ENCODE measurements at places on chromosomes 3 and 15.

- DNase-seq: no peak
Observed at GRCh38 chr3:149468504-149469212, 5.8 kb upstream of the TM4SF4 start.

DNA sequence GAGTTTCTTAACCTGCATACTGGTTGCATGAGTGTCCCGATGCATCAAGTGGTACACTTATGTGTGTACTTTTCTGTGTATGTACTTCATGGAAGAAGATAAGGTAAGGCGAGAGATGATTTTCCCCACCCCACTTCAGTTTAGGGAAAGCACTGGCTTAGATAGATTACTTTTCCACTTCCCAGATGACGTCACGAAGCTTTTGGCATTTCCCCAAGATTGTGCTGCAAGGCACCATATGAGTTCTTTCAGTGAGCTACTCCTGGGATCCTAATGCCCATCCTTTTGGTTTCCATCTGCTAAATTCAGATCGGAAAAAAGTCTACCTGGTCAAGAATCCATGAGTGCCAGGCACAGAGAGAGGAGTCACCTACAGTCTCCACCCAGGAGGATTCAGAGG, 4.5 kb downstream of the IL17RB start:
- DNase-seq: no peak

DNA sequence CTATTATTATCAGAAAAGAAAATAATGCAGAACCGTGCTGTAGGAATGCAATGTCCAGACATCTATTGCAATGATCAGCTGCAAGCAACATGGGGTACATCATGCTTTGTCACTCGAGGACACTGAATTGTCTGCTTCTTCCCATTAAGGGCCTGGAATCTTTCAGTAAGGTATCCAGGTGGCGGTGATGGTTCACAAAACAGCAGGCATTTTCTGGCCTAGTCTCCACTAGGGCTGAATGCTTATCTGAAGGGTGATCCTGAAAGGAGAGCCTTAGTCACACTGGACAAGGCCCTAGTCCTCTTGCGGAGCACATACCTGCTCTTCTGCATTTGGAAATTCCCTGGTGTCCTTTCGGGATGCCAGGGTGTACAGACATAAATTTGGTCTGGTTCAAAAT, 21.2 kb downstream of the ITPR1 start:
- no peak for DNase-seq

GRCh38 chr3:43676441-43676840, 14.3 kb upstream of the ABHD5 start:
- DNase-seq: no peak

- no peak for DNase-seq
Observed at GRCh38 chr3:78848392-78849288, 919.2 kb downstream of the ROBO1 start.

GRCh38 chr3:40872258-40872920, 326.9 kb upstream of the CTNNB1 start:
- DNase-seq: no peak

DNA sequence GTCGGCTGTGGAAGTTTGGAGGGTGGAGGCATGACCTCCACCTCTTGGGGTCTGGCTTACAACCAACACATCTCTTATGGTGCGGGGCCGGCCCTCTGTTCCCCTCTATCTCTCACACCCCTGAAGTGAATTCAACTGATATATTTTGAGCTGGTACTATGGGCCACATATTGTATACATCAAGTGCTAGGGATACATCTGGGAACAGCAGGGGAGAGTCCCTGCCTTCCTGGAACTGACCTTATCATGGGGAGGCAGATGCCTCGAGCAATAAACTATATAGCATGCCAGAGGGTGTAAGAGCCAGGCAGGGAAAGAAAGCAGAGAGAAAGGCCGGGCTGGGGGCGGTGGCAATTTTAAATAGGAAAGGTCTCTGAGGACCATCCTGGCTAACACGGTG, 60.4 kb upstream of the TRPM1 start:
- DNase-seq: no peak

DNA sequence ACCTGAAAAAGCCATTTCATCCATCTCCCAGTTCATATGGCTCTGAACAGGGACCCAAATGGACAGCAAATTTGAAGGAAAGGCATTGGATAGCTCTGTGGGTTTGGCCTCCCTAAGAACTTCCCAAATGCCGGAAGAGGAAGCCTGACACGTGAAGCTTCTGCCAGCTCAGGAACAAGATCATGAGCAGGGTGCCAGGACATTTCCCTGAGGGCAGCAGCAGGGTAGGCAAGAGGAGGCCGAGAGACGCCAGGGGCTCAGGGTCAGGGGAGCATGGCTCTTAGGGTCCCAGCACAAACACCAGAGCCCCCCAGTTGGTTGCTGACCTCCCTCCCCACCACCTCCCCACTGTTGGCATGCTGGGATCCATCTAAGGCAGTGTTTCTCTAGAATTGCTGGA, 187.5 kb downstream of the MEGF11 start:
- DNase-seq: no peak

GRCh38 chr3:56813653-56813960, 11.9 kb upstream of the ARHGEF3 start:
- no peak for DNase-seq

DNA sequence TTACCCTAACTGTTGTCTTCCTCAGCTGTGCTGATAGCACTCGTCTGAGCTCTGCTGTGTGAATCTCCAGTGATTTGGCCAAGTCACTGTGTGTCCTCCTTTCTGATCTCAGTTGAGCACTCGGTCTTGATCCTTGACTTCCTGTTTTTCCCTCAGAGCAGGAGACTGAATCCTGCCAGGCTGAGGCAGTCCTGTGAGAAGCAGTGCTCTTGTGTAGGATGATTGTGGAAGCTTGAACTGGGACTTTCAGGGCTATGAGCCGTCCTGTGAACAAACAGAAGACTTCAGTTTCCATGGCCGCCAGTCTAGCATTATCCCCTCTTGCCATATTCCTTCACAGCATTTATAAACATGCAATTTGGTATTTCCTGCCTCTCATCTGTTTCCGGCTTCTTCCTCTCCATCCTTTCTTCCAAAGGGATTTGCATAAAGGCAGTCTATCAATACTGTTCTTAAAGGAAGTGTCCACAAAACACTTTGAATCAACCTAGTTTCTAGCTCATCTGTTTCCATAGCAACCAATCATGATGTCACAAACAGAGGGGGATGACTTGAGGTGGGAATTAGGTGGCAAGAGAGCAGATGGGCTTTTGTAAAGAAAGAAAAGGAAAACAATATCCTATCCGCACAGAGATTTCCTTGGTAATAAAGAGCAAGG, 237.2 kb downstream of the AGBL1 start:
- DNase-seq: no peak

- no peak for DNase-seq
Observed at GRCh38 chr3:7813365-7813764, 688.3 kb upstream of the LMCD1 start.

DNA sequence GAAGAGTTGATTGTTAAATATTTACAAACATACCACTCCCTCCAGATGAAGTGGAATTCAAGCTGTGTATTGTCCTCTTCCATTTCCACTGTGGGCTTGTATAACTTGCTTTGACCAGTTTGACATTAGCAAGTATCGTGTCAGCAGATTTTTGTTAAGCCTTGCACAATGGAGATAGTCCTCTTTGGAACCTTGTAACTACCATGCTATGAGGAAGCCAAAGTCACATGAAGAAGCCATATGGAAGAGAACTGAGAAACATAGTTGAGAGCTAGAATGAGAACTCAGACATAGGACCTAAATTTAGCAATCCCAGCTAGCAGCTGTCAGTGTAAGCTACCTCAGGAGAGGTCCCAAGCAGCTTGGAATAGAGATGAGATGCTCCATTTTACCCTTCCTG, 889.2 kb downstream of the PDCD6IP start:
- no peak for DNase-seq

DNA sequence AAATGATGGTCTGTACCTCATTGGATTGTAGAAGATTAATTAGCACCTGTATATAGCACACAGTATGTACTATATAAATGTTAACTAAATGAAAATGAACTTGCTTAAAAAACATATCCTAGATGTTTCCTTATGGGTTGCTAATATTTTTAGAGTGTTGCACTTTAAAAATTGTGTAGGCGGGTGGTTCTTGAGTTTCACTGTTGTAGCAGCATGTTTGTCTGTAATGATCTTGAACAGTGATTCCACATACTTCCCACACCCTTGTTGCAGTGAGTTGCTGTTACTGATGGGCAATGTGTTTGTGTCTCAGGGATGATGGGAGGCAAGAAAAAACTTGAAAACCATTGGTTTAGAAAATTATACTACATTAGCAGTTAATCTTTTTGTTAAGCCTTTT, 22.0 kb downstream of the USP3 start:
- no peak for DNase-seq

DNA sequence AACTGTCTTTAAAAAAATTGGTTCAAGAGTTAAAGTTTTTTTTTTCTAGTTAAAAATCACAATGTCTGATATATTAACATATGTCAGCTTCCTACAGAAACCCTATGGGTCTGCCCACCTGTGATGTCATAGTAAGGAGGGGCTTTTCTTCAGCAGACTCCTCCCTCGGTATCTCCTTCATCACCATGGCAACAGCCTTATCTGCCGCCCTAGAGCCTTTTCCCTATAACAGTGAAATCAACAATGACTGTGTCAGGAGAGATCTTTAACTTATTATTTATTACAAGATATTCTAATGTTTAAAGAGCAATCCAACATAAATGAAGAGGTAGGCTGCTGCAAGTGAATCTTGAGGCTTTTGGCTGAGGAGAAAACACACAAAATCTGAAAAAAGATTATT, 138.7 kb downstream of the PEX5L start:
- no peak for DNase-seq

GRCh38 chr15:90686435-90687218, 30.5 kb upstream of the BLM start:
- no peak for DNase-seq

GRCh38 chr3:188148318-188148717, 5.6 kb upstream of the LPP start:
- no peak for DNase-seq

DNA sequence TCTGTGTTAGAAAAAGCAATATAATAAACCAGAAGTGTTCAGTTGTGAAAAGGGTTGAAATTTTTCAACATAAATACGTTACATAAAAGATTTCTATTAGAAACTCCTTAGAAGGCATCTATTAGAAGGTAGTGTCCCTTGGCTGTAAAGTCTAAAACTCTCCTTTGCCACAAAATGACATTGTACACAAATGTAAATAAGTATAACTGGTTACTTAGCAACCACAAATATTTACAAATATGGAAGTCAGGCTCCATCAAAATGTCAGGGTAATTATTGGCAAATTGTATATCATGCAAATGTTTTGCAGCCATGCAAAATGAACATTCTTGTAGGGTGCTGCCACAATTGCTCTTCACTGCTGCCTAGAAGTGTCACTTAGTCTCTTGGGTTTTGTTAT, 419.1 kb upstream of the CDIN1 start:
- DNase-seq: no peak

GRCh38 chr3:146019508-146019907, 141.5 kb downstream of the PLOD2 start:
- DNase-seq: no peak

- DNase-seq: no peak
Observed at GRCh38 chr15:92037491-92037890, 184.0 kb downstream of the SLCO3A1 start.

DNA sequence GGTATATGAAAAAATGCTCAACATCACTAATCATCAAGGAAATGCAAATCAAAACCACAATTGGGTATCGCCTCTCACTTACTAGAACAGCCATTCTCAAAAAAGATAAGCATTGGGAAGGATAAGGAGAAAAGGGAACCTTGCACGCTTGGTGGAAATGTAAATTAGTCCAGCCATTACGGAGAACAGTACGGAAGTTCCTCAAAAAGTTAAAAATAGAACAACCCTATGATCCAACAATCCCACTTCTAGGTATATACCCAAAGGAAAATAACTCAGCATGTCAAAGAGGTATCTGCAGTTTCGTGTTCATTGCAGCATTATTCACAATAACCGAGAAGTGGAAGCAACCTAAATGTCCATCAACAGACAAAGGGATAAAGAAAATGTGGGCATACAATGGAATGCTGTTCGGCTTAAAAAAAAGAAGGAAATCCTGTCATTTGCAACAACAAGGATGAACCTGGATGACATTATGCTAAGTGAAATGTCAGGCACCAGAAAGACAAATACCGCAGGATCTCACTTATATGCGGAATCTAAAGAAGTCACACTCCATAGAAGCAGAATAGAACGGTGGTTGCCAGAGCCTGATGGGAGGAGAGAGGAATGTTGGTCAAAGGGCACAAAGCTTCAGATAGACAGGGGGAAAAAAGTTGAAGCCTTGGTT, 11.7 kb upstream of the CMTM7 start:
- DNase-seq: no peak

GRCh38 chr15:90046911-90047392, 45.8 kb downstream of the ZNF710 start:
- DNase-seq: no peak

DNA sequence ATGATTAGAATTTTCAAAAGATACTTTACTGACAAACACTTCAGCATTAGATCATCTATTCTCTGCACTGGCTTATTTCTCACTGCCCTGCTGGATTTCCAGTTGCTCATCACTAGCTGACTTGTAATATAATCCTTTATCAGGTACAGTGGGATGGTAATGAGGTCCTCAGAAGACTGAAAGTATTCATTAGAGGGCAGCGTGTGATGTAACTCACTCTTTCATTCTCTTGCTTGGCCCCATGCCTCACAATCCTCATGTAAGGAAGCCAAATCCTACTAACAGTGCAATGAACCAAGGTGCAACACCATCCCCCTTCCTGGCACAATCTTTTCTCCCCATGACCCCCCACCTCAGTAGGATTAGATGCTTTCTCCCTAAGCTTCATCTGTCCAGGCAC, 289.9 kb downstream of the CTNNB1 start:
- no peak for DNase-seq

- no peak for DNase-seq
Observed at GRCh38 chr3:159209459-159209858, 407.6 kb downstream of the MFSD1 start.

GRCh38 chr15:50328116-50328515, 26.9 kb downstream of the GABPB1 start:
- DNase-seq: no peak

GRCh38 chr3:115284980-115285379, 137.9 kb upstream of the ZBTB20 start:
- DNase-seq: no peak

DNA sequence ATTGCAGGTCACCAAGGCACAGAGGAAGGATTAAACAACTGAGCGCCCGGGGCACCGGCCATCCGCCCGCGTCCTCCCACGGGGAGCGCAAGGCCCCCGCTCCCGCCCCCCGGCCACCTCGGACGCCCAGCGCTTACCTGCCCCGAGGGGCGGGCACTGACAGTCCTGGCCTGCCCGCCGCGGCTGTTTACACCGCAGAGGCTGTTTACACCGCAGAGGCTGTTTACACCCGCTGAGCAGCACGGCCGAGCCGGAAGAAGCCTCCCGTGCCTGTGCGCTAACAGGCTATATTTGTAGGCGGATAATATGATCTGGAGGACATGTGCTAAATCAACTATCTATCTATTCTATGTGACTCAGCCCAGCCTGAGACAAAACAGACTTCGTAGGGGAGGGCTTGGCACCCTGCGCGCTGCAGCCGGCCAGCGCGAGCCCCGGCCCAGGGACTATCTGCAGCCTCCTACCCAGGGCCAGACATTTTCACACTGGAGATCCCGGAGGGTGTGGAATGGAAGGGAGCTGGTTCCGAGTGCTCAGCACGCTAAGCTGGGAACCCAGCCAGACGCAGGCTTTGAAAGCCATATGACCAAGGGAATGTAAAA, at the start of gene LRRC2:
Gene LRRC2, minus strand, starts transcription at position 263 of the 602 bp plus-strand sequence. CDS start 14,711 bp downstream, outside the sequence.
- DNase-seq: no peak

- DNase-seq: no peak
Observed at GRCh38 chr15:75640483-75641178, 607 bp upstream of the IMP3 start.

- no peak for DNase-seq
Observed at GRCh38 chr15:78838489-78838888, 27.2 kb upstream of the ADAMTS7 start.

All from stimulated activated CD8-positive, alpha-beta memory T cell treated with anti-CD3 and anti-CD28 coated beads, Interleukin-7, amount 100 ng/mL, for 1 hour (primary cell).